BE2C (cell line): ENCODE measurements at places on chromosomes 1 and 21.

DNA sequence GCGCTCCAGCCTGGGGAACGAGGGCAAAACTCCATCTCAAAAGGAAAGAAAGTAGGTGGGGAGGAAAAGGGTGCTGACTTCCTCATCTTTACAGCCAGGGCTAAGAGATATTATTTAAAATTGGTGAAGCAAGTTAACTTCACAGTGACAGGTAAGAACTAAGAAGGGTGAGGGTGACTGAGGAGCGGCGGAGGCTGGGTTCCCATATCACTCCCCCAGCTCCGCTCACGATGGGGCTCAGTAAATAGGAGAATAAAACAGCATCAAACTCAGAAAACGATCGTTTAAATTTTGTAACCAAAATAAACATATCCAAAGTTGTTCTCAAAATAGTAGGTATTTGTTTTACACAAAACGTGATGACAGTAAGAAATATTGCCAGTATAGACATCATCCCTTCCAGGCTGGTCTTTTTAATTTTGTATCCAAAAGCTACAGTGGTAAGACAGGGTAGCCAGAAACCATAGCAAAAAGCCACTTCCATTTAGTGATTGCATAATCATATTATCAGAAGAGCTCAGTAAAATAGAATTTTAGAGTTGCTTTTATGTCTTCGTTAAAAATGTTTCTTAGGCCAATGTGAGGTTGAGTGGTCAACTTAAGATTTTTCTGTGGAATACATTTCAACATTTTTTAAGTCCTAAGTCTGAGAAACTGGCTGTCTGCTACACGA, 26.2 kb upstream of the ADARB1 start:
- DNase-seq, result no peak

GRCh38 chr1:87121711-87122163, 206.9 kb upstream of the LMO4 start:
- no peak for DNase-seq

DNA sequence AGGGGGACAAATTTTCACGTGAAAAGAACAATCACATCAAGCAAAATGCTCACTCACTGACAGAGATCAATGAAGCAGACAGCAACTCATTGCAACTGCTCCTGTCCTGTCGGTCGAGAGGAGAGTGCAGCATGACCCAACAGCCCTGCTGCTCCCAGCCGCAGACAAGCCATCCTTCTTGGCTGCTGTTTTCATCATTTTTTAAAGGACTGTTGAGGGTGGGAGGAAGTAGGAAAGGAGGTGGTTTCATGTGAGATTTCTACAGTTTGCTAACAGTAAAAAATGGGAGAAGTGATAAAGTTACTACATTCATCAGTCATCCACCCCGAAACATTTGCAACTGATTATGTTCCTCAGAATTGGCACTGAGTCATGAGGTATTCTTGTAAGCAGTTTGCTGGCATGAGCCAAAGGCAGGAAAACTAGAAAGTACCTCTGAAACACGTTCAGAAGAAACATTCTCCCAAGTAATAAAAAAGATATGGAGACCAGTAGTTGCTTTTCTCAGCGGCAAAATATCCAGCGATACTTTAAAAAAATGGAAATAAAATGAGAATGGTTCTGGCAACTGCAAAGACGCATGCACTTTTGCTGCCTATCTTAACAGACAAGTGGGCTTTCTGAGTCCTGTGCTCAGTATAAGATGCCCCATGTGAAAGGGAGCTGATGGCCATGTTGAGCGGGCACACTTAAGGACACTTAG, 72.0 kb upstream of the CLDN14 start:
- no peak for DNase-seq

DNA sequence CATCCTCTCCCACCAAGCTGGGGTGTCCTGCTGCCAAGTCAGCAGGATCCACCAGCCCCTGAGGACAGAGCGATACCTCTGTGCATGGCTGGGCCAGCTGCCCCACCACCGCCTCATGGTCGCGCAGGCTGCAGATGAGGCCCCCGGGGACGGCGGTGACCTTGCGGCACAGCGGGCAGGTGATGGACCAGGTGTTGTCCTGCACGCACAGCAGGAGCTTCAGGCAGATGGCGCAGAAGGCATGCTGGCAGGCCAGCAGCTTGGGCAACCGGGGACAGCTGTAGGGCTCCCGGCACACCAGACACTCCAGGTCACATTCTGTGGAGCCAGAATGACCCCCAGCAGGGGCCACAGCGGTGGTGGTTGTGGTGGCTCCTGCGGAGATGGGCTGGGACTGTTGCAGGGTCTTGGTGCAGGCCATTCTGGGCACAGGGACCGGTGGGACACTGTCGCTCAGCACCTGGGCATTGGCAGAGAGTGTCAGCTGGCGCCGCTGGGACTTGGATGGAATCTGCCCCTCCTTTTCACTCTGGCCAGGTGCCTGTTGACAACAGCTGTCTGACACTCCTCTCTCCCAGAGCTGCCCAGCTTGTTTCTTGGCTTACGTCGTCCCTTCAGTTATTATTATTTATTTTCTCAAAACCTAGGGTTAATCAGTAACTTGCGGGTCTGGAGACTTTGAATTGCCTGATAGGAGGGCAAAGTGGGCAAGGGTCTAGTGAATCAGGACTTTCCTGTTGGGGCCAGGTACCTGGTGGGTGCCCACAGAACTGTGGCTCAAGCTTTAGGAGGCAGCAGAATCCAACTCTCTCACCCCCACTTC, at the start of gene RNF186:
TSS of gene RNF186 (minus strand) at position 603 of the 823 bp plus-strand sequence. CDS start at position 421, 182 bp downstream.
- DNase-seq, result no peak

- DNase-seq, result no peak
Measured at GRCh38 chr1:14136152-14136763, 436.3 kb downstream of the PRDM2 start.

DNA sequence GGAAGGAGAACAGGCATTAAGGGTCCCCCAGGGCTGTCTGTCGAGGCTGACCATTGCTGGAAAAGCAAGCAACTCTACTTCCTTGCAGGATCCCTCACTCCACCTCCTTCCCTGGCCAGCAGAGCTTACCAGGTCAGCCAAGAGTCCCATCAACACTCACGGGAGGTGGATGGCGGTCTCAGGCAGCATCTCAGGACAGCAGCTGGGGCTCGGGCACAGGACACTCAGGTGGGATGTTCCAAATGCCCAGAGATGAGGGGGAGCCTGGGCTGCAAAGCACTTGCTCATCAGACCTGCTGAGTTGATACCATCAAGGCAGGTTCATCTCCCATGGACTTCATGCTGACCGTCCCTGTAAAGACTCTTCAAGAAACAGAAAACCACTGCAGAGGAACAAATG, 559.8 kb downstream of the NPHP4 start:
- no peak for DNase-seq

- no peak for DNase-seq
Measured at GRCh38 chr1:212827831-212828278, 19.6 kb downstream of the SPATA45 start.

- DNase-seq, result no peak
Measured at GRCh38 chr1:203366476-203366875, 15.6 kb upstream of the FMOD start.

DNA sequence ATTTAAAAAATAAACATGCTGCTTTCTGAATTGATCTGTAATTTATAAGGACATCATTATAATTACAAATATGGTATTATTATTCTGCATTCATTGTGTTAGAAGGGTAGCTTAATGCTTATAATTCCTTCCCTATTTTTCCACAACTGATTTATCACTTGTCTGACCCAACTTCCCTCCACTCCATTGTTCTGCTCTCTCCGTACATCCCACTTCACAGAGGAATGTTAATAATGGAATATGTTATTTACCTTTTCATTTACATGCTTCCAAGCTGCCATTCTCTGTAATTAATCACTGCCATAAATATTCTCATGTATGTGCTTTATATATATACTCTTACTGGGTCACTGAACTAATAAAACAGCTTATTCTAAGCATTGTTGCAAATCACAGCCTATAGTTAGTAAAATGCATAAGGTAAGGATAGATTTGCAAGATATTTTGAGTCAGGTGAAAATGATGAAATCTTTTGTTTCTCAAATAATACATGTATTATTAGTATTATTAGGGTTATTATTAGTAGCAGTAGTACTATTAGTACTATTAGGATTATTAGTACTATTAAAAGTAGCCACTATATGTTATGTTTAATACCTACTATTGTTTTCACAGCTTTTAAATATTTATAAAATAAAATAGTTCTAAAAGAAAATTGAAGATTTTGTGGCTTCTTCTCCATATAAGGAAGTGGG, 70.6 kb upstream of the NEK7 start:
- no peak for DNase-seq

- DNase-seq, result peak; percentile 12
Measured at GRCh38 chr1:218164111-218164929, 120.8 kb upstream of the RRP15 start.

DNA sequence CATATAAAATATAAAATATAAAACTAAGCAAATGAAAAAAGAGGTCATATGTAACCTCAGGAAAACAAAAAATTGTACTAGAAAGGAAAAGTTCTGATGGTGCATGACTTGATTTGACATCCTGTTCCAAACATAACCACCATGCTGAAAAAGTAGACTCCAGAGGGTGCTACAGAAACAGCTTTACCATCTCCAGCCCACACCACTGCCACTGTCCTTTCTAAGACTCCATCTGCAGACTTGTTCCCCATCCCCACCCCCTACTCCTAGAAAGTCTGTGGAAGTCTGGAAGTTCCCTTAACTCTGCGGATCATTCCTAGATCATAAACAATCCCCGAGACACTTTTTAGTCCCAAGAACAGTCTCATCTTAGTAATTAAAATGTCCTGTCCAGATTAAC, 20.5 kb downstream of the GLIS1 start:
- no peak for DNase-seq

- DNase-seq, result no peak
Measured at GRCh38 chr1:40162753-40163441, 1.7 kb downstream of the RLF start.

GRCh38 chr1:33367485-33368405, 46.8 kb upstream of the A3GALT2 start:
- DNase-seq, result peak; percentile 79

GRCh38 chr1:46510998-46511365, 21.3 kb downstream of the DMBX1 start:
- DNase-seq, result no peak

DNA sequence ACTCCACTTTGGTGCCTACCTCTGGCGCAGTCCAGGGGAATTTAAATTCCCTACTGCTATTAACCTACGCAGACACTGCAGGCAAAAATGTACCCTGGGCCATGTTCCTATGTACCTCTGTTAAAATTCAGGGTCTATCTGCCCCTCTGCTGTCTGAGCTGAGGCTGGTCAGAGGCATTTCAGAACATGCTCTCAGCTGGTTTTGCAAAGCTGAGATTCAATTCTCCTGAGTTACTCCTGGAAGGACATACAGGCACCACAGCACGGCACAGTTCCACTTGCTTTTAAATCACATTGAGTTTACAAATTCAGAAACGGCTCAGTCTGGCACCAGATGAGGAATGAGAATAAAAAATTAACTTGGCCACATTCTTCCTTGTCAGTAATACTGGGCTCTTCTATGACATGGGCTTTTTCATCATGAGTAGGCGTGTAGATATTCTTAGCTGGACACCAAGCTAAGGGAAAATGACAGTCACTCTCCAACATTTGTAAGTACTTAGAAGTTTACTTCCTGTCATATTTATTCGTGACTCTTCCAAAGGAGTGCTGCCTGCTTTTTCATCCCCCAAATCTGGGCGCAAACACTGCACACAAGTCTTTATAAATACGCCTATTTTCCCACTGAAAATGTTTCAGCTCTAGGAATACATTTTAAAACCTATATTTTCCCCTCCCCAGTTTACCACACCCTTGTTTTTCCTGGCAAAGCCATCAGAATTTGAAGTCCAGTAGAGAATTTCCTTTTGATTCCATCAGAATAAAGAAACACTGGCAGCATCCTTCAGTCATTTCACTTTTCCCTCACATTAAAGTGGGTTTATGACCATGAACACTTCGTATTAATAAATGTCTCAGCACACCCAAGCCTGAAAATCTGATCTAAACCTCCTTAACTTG, 1.9 kb downstream of the C1orf198 start:
- no peak for DNase-seq

GRCh38 chr21:43367296-43367695, 59.6 kb downstream of the SIK1 start:
- DNase-seq, result peak; percentile 50

DNA sequence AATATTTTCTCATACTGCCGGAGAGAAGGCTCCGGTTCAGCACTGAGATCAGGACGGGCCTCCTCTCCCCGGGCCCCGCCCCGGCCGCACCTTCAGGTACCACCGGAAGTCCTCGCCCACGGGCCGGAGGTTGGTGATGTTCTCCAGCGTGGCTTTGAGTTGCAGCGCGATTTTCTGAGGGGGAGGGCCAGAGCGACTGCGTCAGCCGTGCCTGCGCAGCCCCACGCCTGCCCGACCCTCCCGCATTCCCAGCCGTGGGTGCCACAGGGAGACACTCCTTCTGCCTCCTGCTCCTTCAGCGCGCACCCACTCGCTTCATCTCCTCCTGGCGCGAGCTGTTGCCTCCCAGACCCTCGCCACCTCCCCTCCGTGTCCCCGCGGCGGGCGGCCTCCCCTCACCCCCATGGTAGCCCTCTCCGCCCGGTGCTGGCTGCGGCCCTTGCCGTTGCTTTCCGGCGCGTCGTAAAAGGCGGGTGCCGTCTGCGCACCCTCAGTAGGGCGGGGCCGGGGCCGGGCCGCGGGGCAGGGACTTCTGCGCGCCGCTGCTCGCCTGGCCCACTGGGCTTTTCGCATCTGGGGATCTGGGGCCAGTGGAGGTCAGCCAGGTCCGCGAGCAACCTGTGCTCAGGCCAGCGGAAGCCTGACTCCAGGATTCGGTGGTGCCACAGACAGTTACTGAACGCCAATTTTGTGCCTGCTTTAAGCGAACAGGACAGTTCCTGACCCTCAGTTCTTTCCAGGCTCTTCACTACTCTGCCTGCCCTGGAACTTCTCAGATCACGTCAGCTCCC, at the start of gene CZIB:
TSS of gene CZIB (minus strand) at position 464 of the 791 bp plus-strand sequence. CDS start at position 405, 59 bp downstream.
- DNase-seq, result peak; percentile 91

DNA sequence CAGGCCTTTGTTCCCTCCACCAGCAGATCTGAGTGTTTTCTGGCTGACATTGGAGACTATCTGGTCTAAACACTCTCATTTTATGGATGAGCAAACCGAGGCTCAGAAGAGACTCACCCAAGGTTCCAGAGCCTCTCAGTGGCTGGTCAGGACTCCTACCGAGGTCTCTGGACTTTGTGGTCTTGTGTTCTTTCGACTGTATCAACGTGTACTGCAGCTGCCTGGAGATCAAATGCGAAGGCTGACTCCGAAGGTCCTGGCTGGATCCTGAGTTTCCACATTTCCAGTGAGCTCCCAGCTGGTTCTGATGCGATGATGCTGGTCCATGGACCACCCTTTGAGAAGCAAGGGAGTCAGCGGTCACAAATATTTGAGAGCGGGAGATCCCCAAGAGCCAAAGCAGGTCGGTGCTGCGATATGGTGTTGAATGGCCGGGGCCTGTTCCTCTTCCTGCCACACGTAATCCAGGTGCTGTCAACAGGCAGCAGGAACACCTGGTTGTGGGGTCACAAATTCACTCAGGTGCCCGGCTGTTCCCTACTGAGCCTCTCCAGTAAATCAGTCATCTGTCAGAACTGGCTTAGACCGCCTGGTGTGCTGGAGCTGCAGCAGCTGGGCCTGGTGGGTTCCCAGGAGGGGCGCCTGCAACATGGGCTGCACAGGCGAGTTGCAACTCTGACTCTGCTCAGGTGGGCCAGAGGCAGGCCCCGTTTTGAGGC, 94.8 kb upstream of the USP24 start:
- DNase-seq, result no peak

- no peak for DNase-seq
Measured at GRCh38 chr1:247456021-247456420, 1.9 kb downstream of the OR2B11 start.
